Islet precursor cell (in vitro differentiated cells): ENCODE measurements at places on chromosomes 2 and 18.

DNA sequence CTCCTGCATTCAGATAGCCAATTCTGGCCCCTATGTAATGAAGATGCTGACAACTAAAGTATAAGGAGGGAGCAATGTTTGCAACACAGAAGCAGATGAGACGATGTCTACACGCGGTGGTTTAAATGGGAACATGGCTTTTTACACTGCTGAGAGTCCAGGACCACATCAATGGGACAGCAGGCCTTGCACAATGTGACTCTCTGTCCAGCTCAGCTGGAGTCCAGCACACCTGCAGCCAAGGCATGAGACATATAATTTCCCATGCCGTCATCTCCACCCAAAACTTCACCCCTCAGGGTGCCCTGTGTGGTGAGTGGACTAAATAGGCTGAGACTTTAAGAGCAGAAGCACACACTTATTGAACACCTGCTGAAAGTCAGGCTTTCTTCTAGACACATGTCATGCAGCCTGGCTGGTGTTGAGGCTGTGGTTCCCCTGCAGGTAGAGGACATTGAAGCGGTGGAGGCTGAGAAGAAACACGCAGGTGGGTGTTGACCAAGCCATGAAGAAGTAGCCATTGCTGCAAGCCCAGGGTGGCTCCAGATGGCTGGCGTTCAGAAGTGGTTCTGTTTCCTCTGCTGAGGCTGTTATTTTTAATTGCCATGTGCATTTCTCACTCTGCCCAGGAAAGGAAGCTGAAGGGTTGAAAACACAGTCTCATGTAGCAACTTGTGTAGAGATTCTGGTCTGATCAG, 345.6 kb downstream of the MYCN start:
- DNase-seq: no peak

DNA sequence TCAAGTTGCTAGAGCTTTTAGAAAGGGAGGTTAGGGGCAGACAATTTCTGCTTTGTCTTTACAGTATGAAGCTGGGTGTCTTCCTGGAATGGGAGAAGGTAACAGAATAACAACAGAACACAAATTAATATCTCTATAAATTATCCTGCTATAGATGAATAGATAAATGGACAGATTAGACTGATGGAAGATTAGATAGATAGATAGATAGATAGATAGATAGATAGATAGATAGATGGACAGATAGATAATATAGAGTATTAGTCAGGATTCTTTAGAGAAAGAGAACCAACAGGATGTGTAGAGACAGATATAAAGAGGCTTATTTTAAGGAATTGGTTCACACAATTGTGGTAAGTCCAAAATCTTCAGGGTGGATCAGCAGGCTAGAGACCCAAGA, 302.2 kb downstream of the BCL11A start:
- DNase-seq: no peak

DNA sequence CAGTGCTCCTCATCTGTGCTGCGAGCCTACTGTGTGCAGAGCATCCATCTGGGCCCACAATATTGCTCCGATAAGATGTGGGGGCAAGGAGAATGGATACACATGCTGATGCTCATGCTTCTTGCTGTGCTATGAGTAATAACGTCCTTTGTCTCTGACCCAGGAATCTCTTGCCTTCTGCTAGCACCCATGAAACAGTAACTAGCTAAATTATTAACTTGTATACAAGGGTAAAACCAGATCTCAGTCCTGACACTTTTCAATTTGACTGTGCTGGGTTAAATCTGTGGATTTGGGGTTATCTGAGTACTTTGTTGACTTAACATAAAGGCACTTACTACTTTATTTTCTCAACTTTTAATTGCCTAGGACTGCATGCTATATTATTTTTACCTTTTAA, 357.6 kb downstream of the SLC4A3 start:
- DNase-seq: no peak

- DNase-seq: no peak
Observed at GRCh38 chr2:173002751-173003541, 72.7 kb upstream of the MAP3K20 start.

DNA sequence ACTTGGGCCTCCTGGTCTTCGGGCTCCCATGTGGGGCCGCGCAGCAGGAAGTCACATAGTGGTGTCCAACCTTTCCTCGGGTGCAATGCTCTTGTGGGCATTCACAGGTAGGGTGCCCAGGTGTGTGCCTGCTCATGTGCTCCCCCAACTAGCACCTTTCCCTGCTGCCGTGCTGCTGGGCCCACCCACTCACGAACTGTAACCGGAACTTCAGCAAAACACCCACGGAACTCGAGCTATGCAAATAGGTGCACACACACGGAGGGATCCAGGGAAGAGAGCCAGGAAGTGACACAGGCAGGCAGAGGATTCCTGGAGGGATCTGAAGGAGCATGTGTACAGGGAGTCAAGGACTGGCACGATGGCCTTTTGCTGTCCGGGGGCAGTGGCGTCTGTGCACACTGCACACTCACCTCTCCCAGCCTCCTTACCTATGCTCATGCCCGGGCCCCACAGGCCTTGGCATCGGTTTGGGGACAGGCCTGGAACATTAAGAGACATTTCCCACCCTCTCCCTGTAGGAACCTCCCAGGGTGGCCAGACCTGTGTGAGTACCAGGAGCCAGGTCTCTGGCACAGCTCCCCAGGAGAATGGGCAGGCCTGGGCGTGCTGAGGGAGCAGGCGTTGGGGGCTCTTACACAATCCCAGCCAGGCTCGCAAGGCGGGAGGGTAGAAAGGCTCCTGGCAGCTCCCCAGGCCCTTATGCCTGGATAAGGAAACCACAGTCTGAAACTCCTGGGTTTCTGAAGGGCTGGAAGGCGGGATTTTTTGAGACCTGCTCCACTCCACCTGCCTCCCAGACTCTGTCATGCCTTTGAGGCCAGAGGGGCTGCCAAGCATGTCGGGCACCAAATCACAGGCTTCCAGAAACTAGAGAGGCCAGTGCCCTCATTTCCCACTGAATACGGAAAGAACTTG, 6.6 kb upstream of the PTMA start:
- peak; percentile 63 for DNase-seq

DNA sequence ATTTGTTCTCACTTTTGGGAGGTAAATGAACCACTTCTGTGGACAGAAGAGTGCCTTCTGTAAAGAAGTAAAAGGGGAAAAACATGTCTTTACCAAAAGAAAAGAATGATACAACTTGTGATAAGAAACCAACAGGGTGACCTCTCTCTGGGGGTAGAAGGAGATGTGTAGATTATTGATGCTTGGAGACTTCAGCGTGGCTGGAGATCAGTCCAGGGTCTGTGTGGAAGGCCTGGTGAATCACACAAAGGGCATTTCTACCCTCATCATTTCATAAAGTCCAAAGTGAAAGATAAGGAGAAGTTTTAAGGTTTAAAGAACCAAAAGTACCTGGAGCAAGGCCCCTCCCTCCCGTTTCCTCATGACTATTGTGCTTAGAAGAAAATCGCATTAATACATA, 142.5 kb downstream of the NCK2 start:
- no peak for DNase-seq

GRCh38 chr2:113111823-113112287, 15.5 kb upstream of the IL1RN start:
- DNase-seq: no peak

- no peak for DNase-seq
Observed at GRCh38 chr2:149664896-149665295, 77.3 kb upstream of the MMADHC start.

- DNase-seq: no peak
Observed at GRCh38 chr18:25346561-25346960, 5.4 kb downstream of the ZNF521 start.

GRCh38 chr2:65527451-65528240, 95.2 kb upstream of the SPRED2 start:
- no peak for DNase-seq

GRCh38 chr2:167988296-167988695, 259.1 kb downstream of the STK39 start:
- no peak for DNase-seq

GRCh38 chr2:85707304-85707703, 13.1 kb downstream of the GNLY start:
- peak; percentile 69 for DNase-seq

- no peak for DNase-seq
Observed at GRCh38 chr18:47545613-47546012, 294.2 kb upstream of the SKOR2 start.

- peak; percentile 71 for DNase-seq
Observed at GRCh38 chr2:191835539-191836350, 11.1 kb downstream of the CAVIN2 start.

DNA sequence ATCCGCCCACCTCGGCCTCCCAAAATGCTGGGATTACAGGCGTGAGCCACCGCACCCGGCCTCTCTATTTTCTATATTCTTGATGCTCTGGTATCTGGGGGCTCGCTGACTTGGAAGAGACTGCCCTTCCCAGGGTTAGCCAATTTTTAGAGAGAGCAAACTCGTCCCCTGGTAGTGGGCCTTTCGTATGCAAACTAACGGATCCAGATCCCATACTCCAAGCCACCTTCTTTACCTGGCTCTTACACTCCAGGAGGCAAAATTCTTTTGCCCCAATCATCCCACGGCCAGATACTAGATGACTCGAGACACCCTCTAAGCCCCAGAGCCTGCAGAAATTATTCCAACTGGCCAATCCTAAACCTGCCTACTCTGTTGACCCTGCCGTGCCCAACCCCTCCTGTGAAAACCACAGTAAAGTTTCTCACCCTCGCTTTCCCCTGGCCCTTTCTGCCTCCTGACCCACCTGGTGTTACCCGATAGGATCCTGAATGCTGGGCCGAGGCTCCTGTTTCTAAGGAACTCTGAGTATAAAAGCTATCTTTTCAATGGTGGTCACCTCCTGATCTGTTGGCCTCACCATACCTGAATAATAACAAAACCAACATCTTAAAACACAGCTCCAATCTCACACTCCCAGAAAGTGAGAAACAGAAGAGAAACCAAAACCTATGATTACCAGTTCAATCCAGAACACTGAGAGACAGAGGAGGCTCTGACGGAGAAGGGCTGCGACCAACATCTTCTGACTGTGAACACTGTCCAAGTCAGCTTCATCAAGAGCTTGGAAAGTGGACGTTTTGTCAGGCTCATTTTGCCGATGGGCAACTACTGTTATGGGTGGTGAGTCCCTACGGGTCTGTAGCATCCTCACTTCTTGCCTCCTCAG, 57.6 kb upstream of the ZNF532 start:
- DNase-seq: peak; percentile 60
